ENCODE measurements at places on chromosomes 3 and 15. TPM values are rescaled to one million over a fixed set of nuclear protein-coding genes. Genes with fewer than 3 reads are reported as not detected.

DNA sequence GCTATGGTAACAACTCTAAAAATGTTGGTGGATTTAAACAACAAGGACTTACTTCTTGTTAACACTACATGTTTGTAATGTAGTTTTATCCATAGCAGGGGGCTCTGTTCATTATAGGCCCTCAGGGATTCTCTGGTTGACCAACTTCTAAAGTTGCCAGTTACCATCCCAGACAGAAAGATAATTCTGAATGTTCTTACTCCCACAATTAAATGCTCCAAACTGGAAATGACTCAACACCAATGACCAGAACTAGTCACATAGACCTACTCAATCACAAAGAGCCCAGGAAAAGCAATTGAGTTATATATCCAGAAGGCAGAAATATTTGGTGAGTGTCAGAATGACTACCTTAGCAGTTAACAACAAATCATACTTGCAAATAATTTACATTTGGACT lies 199.3 kb upstream of the UMPS start:
- DNase-seq = no peak

DNA sequence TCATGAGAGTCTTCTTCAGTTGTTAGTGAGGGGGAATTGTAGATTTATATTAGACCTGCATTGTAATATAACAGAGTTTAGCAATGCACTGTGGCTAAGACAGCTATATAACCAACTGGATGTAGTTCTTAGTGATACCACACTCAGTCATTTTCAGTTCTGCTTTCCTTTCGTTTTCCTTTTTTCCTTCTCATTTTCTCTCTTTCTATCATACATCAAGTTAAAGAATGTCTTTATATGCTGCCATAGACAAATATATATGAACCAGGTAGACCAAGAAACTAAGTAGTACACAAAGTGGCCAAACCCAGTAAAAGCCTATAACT lies 43.7 kb upstream of the CD47 start:
- DNase-seq = no peak

DNA sequence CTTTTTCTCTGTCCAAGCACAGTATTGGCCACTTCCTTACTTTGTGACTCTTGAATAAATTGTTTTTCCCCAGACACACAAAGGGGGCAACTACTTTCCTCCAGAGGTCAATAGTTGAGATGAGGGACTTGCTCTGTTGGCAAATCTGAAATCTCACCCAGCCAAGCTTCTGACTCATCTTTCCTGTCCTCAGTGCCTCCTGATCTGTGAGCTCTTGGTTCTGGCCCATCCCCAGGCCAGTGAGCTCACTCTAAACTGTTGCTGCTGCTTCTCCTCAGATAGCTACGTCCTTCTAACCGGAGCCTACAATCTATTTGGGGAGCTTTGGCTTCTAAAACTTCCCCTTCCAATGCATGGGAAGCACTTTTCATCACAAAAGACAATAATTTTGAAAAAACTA lies 50.0 kb upstream of the NMD3 start:
- no peak for DNase-seq

GRCh38 chr3:102195198-102195948 lies 239.4 kb upstream of the ZPLD1 start:
- no peak for DNase-seq

- DNase-seq = no peak
These were observed 632.3 kb upstream of the NR2F2 start for GRCh38 chr15:95698230-95698629.

DNA sequence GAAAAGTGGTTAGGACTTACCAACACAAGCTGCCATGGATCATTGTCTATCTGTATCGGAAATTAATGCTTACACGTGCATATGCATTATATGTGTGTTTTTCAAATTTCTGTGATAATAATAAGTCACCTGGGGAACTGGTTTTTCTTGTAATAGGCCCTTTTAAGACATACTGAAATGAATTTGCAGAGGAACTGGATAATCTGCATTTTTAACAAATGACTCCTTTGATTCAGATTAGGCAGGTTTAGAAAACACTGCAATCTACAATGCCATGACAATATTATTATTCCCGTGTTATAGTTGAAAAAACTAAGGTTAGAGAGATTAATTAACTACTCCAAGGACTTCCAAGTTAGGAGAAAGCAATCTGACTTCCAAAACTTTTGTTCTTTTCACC lies 23.4 kb downstream of the STRIT1 start:
- no peak for DNase-seq

- DNase-seq = no peak
These were observed 30.6 kb upstream of the OR5H6 start for GRCh38 chr3:98233468-98233867.

C3orf20 gene
- 0.18 TPM for total RNA-seq

HMG20A gene
- total RNA-seq = 34.0 TPM

CLN6 gene
- 69.1 TPM for total RNA-seq

CPLX3 gene
- not detected for total RNA-seq

SLC6A1 gene
- not detected for total RNA-seq

DNA sequence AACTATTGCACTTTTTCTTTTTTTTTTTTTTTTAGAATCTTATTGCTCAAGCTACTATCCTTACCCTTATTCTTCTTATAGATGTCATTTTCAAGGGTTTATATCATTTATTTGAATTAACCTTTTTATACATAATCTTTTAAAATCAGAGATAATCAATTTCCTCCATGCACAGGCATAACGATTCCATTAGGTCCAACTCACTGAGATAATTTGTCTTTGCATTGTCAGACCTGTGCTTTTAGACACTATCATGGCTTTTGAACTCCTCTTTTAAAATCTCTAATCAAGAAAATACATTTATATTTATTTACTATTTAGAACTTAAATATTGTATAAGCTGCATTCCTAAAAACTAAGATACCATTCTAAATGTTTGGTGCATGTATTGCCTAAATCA lies 1454.9 kb downstream of the ZPLD1 start:
- DNase-seq = no peak

DNA sequence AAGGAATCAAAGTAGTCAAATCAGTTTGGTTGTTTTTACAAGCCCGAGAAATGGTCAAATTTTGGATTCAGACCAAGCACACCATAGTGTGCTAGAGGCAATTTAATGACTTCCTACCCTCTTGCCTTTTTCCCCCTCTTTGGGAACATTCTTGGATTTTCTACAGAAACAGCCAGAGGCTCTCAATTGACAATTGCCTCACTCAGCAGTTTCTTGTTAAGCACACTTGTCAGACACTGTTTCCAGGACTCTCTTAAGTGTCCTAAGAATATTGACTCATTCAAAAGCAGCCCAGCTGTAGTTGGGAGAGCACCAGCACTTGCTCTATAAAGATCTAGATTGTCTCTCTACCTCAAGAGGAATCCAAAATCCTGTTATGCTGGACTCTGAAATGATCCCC lies 1.5 kb upstream of the SLC35G2 start:
- no peak for DNase-seq

MELTF gene
- total RNA-seq = 3.0 TPM

DNA sequence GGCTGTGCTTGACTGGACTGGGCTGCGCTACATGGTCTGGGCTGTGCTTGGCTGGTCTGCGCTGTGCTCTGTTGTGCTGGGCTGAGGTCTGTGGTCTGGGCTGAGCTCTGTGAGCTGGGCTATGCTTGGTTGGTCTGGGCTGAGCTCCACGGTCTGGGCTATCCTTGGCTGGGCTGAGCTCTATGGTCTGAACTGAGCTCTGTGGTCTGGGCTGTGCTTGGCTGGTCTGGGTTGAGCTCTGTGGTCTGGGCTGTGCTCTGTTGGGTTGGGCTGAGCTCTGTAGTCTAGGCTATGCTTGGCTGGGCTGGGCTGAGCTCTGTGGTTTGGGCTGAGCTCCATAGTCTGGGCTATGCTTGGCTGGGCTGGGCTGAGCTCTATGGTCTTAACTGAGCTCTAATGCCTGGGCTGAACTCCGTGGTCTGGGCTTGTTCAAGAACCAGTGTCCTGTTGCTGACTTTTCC lies 92.0 kb downstream of the PLXNA1 start:
- no peak for DNase-seq

CFAP44 gene
- total RNA-seq = 5.3 TPM

- DNase-seq = peak; percentile 27
These were observed 74.2 kb upstream of the PROK2 start for GRCh38 chr3:71859123-71859519.

DNA sequence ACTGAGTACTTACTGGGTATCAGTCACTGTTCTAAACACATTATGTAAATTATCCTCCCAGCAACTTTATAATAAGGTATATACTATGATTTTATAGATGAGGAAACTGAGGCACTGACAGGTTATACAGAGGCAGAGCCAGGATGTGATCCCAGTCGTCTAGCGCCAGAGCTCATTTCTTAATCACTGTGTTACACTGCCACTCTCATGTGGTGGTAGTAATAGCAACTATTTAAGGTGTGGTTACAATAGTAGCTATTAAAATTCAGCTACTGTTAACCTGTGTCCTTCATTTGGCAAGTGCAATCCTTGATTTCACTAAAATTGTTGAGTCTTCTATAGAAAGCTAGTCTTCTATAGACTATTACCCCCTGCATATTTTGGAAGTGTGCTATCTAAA lies 43.1 kb upstream of the TRPC1 start:
- DNase-seq = no peak

GRCh38 chr3:123169492-123169929 lies 32.2 kb upstream of the SEC22A start:
- DNase-seq = no peak
